GM12878 (cell line): ENCODE measurements at places on chromosomes 2 and 18. TPM values are rescaled to one million over a fixed set of nuclear protein-coding genes. Genes with fewer than 3 reads are reported as not detected.

DNA sequence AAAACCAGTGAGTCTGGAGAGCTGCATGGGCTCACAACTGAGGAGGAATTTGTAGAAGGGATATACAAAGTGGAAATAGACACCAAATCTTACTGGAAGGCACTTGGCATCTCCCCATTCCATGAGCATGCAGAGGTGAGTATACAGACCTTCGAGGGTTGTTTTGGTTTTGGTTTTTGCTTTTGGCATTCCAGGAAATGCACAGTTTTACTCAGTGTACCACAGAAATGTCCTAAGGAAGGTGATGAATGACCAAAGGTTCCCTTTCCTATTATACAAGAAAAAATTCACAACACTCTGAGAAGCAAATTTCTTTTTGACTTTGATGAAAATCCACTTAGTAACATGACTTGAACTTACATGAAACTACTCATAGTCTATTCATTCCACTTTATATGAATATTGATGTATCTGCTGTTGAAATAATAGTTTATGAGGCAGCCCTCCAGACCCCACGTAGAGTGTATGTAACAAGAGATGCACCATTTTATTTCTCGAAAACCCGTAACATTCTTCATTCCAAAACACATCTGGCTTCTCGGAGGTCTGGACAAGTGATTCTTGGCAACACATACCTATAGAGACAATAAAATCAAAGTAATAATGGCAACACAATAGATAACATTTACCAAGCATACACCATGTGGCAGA, 3.6 kb downstream of the TTR start:
- DNase-seq: no peak

GPR35 gene
- polyA plus RNA-seq: 0.22 and 0.32 TPM in 2 replicates

SCG2 gene
- 0.10 TPM in 1 of 2 replicates, not detected in the other for polyA plus RNA-seq

REG3G gene
- not detected in 2 replicates for polyA plus RNA-seq

VAMP8 gene
- 210 and 229 TPM in 2 replicates for polyA plus RNA-seq

- DNase-seq: no peak
Observed at GRCh38 chr2:150974864-150975263, 286.8 kb downstream of the RBM43 start.

SCYGR3 gene
- not detected in 2 replicates for polyA plus RNA-seq

- DNase-seq: no peak
Observed at GRCh38 chr18:7479756-7480155, 87.4 kb upstream of the PTPRM start.

DNA sequence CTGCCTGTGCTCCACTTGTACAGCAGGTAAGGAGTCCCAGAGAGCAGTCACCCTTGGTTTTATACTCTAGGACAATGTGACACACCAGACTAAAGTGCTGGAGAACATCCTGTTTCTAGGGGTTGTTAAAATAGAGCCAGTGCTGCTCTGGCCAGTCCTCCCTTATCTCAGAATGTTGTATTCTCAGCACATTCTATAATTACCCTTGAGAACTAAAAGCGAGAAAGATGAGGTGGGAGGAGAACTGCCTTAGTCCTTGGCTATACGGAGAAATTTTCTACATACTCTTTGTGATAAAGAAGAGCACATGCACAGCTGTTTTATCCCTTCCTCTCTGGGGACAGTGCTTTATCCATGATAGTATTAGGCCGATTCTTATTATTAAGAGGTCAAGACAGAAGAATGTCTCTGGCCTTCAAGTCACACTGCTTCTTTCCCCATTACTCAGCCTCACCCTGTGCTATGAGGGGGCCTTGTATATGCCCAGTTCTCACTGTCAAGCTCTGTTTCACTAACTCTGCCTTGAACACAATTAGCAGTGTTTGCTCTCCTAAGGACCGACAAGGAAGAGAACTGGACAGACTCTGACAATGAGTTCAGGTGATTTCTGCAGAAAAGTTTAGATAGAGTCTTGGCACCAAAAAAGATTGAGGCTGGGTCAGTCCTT, 385.8 kb downstream of the TRIB2 start:
- no peak for DNase-seq

- no peak for DNase-seq
Observed at GRCh38 chr2:174972924-174973323, 32.3 kb downstream of the CHN1 start.

GRCh38 chr2:224381521-224382279, 20.2 kb downstream of the FAM124B start:
- DNase-seq: no peak

CFC1 gene
- polyA plus RNA-seq: not detected in 2 replicates

DNA sequence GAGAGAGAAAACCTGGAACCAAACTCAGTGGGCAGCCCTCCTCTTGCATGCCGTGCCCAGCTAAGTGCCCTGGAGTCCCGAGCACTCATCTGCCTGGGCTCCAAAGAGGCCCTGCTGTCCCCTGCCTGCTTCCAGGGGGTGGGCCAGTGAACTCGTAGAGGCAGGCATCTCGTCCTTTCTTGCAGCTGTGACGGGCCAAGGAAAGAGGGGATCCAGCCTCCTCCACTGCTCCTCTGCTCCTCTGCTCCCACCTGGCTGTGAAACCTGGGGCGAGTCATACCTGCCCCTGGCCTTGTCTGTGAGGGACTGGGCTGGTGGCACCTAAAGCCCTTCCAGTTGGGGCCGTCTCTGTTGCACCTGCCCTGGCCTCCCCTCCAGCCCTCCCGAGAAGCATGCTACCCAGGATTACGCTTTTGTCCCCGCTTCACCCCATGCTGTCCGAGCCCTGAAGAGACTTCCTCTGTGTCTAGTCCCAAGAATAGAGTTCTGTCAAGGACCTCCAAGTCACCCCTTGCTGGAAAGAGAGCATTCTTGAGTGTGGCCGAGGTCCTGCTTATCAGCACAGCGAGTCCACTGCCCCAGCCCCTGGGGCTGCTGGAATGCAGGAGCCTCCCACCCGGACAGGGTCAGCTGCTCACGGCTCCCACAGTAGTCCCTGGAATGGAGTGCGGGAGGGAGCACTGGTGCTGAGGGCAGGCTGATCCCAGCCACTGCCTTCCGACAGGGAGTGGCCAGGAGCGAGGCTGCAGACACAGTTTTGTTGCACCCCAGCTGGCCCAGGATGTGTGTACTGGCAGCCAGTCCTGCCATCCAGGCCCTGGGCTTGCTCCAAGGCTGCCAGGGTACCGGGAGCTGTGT, 14.3 kb downstream of the KCNK3 start:
- no peak for DNase-seq

- DNase-seq: no peak
Observed at GRCh38 chr2:4964579-4964978, 727.6 kb upstream of the SOX11 start.

- DNase-seq: no peak
Observed at GRCh38 chr2:26723991-26724750, 31.6 kb downstream of the KCNK3 start.

DNA sequence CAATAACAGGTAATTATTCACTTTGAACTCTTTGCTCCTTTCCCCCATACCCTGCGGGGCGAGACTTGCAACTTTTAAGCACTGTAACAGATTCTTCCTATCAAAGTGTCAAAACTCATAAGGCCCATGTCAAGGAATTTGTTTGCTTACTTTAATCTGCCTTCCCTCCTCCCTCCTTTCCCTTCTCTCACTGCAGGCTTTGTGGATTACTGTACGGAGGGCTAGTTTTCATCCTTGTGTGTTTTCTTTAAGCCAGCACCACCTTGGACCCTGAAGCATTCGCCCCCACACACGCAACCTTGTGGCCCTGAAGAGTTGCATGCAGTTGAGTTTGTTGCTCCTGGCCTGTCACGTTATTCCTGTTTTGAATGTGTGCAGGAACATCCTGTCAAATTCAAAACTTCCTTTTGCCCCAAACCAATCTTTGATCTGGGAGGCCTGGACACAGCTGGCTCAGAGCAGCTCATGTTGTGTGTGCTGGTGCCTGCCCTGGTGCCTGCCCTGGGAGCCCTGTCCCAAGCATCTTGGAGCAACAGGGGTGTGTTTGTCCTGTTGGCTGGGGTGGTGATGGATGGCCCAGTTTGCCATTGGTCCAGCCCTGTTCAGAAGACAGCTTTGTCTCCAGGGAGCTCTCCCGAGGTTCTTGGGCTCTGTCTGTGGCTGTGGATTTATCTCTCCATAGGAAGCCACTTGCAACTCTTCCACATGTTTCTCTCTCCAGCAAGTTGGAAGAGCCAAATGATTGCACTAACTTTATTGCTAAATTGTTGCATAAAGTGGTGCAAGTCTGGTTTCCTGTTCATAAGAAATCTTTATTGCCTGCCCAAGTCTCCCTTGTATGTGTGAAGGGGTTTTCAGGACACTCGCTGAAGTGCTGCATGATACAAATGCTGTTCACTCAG, 199.6 kb downstream of the VAPA start:
- no peak for DNase-seq

DNA sequence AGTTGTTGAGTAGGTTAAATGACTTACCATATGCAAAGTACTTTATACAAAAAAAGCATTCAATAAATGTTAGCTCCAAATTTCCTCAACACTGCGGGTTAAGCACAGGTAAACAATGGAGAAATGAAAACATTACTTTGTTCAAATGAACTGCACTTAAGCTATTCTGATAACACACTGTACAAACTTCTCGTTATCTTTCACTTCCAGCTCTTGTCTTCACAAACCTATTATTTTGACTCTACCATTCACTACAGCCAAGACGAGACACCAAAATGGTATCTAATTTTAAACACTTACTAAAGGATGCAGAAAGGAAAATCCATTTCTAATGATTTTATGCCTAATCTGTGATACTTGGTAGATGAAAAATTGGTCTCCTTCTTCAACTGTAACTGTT, 43.8 kb downstream of the SLC40A1 start:
- no peak for DNase-seq

MIB1 gene
- 3.5 and 4.8 TPM in 2 replicates for polyA plus RNA-seq

SLC8A1 gene
- not detected in 2 replicates for polyA plus RNA-seq

RUFY4 gene
- polyA plus RNA-seq: 0.23 and 0.64 TPM in 2 replicates

FOXI3 gene
- polyA plus RNA-seq: not detected in 2 replicates

DNA sequence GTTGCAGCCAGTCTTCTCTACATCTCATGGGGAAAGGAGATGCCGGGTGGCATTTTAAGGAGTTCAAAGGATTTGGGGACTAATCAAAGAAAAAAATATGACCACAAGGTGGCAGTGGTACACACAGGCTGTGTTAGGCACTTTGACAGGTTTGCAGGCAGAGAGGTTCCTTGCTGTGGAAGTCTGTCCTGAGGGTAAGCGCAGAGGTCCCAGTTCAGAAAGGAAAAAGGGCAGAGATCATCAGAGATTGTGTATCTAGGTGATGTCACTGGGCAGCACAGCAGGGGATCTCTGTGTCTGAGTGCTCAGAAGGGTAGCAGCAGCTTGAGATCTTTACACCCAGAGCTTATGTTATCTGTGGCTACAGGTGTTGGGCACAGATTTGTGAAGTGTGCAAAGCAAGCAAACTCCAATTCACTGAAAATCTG, 231.4 kb downstream of the LRRTM1 start:
- DNase-seq: peak; percentile 3

FAHD2A gene
- polyA plus RNA-seq: 23.5 and 27.3 TPM in 2 replicates

DNA sequence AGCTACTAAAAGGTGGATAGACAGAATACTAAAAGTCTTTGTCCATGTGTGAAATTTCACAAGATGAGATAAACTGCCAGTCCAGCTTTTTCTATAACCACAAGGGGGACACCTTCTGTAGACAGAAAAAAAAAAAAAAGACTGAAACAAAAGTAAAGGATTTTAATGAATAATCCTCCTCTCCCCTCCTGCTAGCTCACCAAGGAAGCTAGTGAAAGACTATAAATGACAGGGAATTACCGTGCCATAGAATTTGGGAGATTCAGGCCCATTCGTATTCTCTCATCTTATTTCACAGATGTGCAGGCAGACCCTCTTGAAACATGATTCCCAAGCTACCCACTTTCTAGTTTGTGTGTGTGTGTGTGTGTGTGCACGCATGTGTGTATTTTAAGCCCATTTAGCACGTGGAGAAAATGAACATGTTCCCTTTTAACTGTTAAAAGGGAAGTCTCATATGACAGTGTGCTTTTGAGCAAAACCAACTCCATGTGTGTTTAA, 36.3 kb upstream of the SLC8A1 start:
- DNase-seq: no peak

CNGA3 gene
- not detected in 2 replicates for polyA plus RNA-seq

TLX2 gene
- polyA plus RNA-seq: 3.8 and 4.5 TPM in 2 replicates

DNA sequence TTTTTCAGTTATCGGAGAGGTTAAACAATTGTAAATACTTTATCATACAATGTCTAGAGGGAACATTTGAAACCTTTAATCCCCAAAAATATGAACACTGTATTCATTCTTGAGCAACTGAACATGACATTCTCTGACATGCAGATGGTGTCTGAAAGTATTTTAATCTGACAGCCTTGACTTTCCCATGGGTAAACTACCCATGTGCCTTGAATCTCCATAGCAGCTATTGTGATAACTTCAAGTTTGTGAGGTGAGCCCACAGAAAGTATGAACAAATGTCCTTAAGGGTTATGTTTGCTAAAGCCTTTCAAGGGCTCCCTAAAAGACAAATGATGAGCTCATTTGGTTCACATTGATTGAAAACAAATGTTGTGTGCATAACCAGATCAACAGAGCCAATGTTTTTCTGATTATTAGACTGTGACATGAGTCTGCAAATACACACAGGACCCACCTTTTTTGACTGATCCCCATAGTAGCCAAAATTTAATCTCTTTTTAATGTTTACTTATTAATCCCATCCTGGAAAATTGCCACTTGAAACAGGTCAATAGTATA, 1326.0 kb downstream of the LRP1B start:
- no peak for DNase-seq

- no peak for DNase-seq
Observed at GRCh38 chr2:28352610-28353195, 40.0 kb upstream of the FOSL2 start.

DNA sequence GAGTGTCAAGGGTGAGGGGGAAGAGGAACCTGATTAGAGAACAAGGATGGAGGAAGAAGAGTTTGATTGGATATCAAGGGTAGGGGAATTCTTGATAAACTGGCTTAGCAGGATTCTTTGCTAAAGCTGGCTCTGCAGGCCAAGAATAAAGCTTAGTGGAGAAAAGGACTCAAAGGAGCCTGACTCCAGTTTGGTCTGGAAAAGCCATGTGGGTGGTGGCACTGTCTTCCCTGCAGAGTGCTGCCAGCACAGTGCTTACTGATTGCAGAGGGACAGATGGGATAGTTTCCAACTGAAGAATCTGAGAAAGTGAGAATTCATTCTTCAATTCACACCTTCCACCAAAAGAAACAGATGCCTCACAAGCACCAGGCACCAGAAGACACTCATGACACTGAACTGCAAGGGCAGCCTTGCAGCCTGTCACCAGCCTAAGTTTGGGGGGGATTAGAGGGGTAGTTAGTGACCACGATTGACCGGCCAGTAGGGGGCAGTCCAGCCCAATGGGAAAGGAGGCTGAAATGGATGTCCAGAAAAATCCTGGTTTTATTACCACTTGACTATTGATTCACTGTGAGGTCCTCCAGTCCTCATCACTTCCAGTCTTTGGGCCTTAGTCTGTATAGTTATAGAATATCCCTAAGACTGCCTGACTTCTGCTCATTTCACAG, 334.5 kb downstream of the SMAD2 start:
- DNase-seq: peak; percentile 8

FIGN gene
- polyA plus RNA-seq: 0.01 TPM in 2 replicates
